ENCODE measurements at places on chromosomes 7 and 10. TPM values are rescaled to one million over a fixed set of nuclear protein-coding genes. Genes with fewer than 3 reads are reported as not detected.

OR6B1 gene
- not detected for total RNA-seq

ZKSCAN1 gene
- 53.1 TPM for total RNA-seq

FAM204A gene
- total RNA-seq = 82.6 TPM

GRCh38 chr7:140610204-140611165 lies 30.1 kb downstream of the DENND2A start:
- no peak for DNase-seq

DNA sequence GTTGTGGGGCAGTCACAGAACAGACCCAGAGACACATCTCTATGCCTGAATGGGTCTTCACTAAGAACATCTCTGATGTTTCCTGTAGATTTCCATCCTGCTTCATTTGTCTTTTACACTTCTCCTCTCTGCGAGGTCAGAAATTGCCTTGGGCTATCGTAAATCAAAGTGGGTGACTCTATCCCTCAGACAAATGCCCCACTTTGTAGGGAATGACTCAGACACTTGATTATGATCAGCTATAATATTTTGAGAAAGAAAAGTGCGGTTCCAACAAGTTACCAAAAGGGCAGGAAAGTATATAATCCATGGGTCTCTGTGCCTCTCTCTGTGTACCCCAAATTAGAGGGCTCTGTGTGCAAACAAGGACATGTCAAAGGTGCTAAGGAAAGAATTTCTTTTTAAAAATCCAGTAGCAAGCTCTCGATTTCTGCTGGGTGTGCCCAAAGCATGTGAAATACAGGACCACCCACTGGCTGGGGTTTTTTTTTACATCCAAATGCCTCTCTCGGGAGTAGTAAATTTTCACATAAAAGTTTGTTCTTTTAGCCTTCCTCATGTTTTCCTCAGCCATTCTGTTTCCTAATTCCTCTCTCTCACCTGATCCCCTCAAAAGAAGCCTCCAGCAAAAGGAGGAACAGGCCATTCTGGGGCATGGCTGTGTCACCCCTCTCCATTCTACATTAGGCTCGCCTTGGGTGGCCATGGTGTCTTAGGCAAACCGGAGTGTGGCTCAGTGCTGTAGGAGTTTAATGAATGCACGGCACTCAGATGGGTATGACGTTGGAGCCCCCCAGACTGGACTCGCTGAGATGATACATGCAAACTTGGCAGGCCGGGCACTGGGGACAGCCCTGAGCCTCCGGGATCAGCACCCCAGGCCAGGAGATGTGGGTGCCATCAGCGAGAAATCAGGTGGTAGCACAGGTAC lies 6.3 kb upstream of the OPN4 start:
- peak; percentile 73 for DNase-seq

GRCh38 chr7:99209781-99210180 lies 1.9 kb upstream of the KPNA7 start:
- peak; percentile 38 for DNase-seq

GRCh38 chr7:131250331-131250730 lies 77.3 kb upstream of the MKLN1 start:
- no peak for DNase-seq

Measured in posterior vena cava (tissue), 2 donors.